ENCODE measurements at places on chromosomes 7 and 10. TPM values are rescaled to one million over a fixed set of nuclear protein-coding genes. Genes with fewer than 3 reads are reported as not detected.

SPDYE11 gene
- not detected for total RNA-seq

GPR26 gene
- 1.8 TPM for total RNA-seq

DCLRE1A gene
- total RNA-seq, result 9.2 TPM

AGAP9 gene
- 14.2 TPM for total RNA-seq

NPC1L1 gene
- total RNA-seq, result 11.0 TPM

BHLHA15 gene
- 0.57 TPM for total RNA-seq

GDF2 gene
- total RNA-seq, result not detected

DIP2C gene
- total RNA-seq, result 23.1 TPM

FAM241B gene
- 8.8 TPM for total RNA-seq

ABCB4 gene
- total RNA-seq, result 1.00 TPM

MET gene
- 34.2 TPM for total RNA-seq

SEMA3C gene
- total RNA-seq, result 94.9 TPM

STRIP2 gene
- total RNA-seq, result 1.00 TPM

OR6V1 gene
- not detected for total RNA-seq

PNLIPRP2 gene
- total RNA-seq, result 1.2 TPM

SKIDA1 gene
- 24.3 TPM for total RNA-seq

PLAU gene
- total RNA-seq, result 5.5 TPM

ATP6V1F gene
- total RNA-seq, result 157 TPM

WIPF3 gene
- total RNA-seq, result 1.7 TPM

SLC39A12 gene
- not detected for total RNA-seq

RBP4 gene
- total RNA-seq, result 30.3 TPM

POLR2J2 gene
- 9.4 TPM for total RNA-seq

PRKAR2B gene
- total RNA-seq, result 6.3 TPM

MYH16 gene
- not detected for total RNA-seq

SLC26A5 gene
- total RNA-seq, result not detected

IL6 gene
- total RNA-seq, result not detected

SGCE gene
- 30.9 TPM for total RNA-seq

SYT15 gene
- 1.2 TPM for total RNA-seq

SEC24C gene
- 75.5 TPM for total RNA-seq

NPFFR1 gene
- total RNA-seq, result not detected

DYNC1I1 gene
- 2.5 TPM for total RNA-seq

WAPL gene
- total RNA-seq, result 42.4 TPM

H2BK1 gene
- total RNA-seq, result not detected

DRGX gene
- total RNA-seq, result 0.22 TPM

AKR1C4 gene
- 2.0 TPM for total RNA-seq

HOXA4 gene
- 37.6 TPM for total RNA-seq

PTF1A gene
- 0.51 TPM for total RNA-seq

MALRD1 gene
- total RNA-seq, result 1.8 TPM

INMT gene
- total RNA-seq, result not detected
